ENCODE measurements at places on chromosomes 5 and 9.

GRCh38 chr9:1530696-1531095 lies 480.5 kb downstream of the DMRT2 start:
- no peak for DNase-seq

- DNase-seq: no peak
These were observed 11.8 kb downstream of the FAM163B start for GRCh38 chr9:133597316-133597957.

DNA sequence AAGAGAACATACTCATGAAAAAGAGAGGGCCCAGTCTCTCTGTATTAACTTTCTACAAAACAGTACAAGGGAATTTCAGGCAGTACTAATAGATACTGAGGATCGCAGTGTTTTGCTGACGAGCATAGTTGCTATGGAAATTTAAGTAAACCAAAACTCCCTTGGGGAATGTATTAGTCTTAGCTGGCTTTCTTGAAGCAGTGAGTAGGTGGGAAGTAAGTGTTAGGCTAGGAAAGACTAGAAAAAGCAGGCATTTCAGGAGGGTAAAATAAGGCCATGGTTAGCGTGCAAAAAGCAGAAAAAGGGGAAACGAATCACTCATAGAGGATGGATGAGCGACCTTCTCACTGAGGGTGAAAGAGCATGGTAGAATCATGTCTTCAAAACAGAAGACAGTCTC lies 84.3 kb upstream of the ACTBL2 start:
- no peak for DNase-seq

DNA sequence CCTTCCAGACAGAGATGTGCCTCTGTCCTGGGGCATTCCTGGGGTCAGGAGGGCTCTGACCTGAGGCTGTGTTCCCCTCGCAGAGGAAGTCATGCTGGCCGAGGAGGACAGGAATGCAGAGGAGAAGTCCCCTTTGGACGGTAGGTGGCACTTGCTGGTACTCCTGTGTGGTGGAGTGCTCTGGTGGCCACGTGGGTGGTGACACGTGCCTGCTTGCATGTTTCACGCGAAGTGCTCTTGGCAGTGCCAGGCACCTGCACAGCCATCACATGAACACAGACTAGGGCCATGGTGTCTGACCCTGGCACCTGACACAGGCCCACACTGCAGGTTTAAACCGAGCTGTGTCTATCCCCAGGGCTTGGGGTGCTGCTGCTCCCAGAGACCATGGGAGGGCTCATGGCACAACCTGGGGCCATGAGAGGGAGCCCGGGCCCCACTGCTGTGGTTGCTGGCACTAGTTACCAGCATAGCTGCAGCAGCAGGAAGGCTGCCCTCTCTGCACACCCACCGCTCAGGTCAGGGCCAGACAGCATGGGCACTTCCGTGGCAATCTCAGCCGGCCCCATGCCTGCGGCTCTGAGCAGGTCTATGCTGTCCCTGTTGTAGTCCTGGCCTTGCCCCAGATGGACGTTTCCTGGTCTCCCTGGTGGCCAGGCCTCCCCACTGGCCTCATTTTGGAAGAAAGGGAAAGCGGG lies 79.3 kb downstream of the CACNA1B start:
- no peak for DNase-seq

DNA sequence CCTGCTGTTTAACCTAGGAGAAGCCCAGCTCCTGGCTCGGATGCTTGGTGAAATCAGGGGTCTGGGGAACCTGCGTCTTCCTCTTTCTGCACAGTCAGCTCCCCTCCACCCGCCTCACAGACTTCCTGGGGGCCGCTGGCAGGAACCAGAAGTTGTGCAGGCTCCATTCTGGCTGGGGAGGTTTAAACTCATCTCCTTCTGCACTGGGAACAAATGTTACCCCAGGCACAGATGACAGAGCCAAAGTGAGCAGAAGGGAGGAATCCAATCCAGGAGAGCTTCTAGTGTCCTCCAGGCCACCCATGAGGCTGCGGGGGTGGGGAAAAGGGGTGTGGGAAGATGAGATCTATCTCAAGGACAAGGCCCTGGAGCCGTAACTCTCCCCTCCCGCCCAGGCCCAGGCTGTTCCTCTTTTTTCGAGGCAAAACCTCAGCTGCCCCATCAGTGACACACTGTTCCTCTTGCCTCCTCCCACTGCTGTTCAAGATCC lies 31.2 kb downstream of the KCNMB1 start:
- DNase-seq: no peak

DNA sequence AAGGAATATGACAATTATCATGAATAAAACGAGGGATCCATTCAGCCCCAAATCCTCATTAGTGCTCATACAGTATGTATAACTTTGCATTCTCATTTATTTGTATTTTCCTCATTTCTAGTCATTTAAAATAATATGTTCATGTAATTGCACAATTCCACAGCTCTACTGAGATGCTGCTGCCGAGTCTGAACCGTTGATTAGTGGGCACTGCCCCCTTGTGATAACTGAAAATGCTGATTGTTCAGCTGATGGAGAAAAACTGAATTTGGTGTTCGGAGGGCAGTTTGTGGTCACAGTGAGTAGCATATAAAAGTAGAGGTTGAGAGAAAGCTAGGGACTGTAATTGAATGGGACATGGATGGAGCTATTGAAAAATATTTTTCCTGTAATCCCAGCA lies 12.2 kb upstream of the GPR151 start:
- DNase-seq: no peak

- no peak for DNase-seq
These were observed 159.1 kb downstream of the LURAP1L start for GRCh38 chr9:12933957-12934356.

- no peak for DNase-seq
These were observed 147.9 kb downstream of the DMRT2 start for GRCh38 chr9:1198085-1198484.

DNA sequence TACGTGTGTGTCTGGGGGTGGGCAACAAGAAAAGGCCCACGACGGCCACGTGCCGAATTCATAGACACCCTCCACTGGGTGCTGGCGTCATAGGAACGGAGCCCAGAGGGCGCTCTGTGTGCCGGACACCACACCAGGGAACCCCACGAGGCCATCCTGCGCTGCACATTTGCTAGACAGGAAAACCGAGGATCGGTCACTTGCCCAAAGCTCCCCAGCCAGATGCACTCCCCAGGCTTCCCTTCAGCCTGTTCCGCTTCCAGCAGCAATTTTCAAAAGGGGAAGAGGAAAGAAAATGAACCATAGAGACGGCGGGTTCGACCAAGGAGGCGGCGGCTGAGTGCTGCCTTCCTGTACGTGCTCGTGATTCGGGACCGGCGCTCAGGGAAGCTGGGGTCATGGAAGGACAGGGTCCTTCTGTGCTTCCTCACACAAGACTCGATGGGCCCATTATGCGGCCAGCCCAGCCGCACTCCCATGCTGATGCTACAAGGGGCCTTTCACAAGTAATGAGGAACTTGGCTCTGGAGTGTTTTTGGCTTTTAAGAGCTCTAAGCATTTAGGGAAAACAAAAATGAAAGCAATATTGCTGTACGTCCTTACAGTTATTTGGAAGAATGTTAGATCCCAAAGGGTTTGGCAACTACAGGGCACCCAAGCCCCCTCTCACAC lies 124.6 kb upstream of the SARDH start:
- no peak for DNase-seq

GRCh38 chr5:20033881-20034280 lies 45.9 kb upstream of the CDH18 start:
- no peak for DNase-seq

DNA sequence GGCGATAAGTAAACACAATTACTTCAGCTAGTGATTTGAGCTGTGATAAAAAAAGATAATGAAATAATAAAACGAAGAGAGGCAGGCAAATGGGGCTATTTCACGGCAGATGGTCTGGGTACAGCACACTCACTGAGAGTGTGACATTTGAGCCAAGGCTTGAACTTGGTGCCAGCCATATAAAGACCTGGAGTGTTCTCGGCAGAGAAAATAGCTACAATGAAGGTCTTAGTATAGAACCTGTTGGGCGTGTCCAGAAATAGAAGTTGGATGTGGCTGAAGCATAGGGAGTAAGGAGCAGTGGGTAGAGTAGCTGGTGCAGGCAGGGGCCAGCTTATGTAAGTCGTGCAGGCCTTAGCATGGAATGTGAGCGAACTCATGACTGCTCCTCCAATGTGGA lies 660.3 kb upstream of the WWC1 start:
- no peak for DNase-seq

- no peak for DNase-seq
These were observed 150.1 kb downstream of the DAB2IP start for GRCh38 chr9:121801579-121801978.

DNA sequence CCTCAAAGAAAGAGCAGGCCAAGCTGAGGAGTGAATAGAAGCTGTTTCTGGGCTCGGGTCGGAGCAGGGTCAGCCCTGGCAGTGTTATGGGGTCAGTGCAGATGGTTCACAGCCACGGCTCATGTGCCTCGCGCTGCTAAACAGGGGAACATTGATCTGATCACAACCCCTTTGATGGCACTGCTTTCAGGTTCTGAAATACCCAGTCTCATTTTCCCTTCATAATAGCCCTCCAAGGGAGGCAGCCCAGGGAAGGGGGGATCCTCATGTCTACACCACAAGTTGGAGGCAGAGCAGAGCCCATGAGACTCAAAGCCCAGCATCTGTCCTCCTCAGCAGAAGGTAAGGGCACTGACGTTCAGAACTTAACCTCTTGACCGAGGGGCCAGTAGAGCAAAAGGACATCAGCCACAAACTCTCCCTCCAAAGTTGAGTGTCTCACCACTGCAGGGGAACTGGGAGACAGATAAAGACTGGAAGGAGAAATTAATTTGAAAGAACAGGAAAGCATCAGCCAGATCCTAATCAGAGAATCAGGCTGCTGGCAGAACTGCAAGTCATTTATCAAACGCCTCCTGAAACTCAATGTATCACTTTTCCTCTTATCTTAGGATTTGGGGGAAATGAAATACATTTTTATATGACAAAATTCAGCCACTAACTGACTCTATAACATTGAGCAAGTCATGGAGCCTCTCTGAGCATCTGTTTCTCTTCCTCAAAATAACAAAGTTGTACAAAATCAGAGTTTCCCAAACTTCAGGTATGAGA lies 110.6 kb downstream of the SH3TC2 start:
- DNase-seq: no peak

DNA sequence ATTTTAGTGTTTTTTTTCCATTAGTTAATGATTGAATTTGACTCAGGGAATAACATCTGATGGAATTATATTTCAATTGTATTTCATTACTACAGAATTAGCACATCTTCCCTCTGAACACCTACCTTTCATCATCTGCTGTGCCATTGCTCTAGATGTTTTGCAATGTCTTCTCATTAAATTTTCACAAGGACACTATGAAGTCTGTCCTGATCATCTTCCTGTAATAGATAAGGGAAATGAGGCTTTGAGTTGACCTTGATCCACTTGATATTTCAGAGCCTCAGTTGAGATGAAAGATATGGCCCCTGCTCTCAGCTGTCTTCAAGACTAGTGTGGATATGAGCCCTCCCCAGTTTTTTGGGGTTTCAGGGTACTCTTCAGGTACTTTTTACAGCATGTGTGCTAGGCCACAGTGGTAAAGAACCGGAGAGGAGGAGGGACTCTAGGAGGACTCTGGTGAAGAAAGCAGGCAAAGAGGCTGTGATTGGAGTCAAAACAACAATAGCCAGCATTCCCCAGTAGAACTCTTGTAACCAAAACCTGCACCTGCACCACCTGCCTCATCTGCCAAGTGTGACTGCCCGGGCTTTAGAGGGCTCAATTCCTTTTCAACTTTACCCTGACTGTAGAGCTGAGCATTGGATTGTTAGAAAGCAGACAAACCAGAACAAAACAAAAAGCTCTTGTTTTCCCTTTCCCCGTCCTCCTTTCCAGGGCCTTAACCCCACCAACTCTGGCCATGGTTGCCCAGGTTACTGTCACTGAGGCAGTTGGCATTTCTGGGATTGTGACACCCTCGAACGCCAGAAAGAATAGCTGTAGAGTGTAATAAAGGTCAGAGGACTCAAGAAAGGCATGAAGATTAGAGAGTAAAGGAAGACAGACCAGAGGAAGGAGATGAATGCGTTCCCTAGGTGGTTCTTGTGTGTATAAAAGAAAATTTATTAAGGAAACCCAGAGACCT lies 56.3 kb downstream of the ERAP1 start:
- DNase-seq: no peak

DNA sequence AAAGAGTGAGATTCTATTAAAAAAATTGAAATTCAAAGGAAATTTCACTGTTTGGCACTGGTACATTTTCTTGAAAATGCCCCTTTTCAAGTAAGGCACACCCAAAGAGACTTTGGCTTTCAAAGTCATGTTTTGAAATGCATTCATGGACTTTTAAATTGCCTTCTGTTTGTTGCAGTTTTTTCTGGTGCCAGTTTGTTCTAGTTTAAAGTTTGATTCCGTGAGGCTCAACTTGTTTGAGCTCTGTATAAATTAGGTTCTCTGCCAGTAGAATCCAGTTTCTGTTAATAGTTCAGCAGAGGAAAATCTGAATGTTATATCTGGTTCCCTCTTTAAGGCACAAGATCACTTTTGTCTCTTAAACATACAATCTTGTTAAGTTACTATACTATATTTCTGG lies 16.4 kb downstream of the ATP6V0E1 start:
- DNase-seq: no peak

DNA sequence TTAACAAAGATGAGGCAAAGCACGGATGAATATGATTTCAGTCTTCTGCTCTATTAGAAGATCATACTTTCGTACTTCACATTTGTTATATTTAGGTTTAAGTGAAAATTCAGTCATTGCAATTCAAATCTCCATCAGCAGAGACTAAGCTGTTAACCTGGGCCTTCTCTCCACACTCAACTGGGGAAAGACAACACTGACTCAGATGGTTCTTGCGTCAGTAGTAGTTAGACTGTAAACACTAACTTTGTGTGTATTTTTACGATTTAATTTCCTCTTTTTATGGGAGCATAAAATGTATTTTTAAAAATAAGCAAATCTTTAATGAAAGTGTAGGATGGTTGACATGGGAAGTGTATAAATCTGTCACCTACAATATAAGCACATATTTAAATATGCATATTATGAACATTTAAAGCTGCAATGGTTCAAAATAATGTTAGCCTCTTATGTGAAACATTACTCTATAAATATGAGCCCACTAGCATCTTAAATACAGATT lies 42.7 kb upstream of the ZNF608 start:
- no peak for DNase-seq

DNA sequence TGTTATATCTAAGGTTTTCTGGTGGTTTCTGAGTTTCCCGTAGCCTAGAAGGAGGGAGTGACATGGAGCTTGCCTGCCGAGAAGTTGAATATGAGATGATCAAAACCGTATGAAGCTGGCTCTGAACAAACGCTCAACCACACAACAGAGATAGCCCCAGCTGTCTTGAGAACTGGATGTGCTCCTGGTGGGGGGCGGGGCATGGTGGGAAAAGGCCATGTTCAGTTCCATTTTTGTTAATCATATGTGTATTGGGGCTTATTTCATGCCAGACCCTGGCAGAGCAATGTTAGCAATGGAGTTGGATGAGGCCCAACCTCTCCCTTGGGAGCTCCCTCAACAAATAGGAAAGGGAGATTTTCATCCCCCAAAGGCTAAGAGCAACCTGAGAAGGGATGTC lies 4.8 kb downstream of the CCL19 start:
- no peak for DNase-seq

DNA sequence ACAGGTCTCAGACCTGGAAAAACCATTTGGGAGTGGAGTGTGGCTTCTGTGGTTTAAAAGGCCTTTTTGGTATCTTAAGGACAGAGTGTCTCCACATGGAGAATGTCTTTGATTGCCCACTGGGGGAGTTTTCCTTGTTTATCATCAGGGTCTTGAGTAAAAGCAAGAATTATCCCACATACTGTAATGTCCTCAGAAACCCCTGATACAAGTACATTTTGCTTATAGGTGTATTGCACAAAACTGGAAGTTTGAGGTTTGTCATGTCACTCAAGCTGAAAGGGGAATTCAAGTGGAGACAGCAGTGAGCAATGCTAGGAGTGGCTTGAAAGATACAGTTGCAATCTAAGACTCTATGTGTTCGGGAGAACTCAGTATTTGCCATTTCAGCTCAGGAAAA lies 62.7 kb upstream of the GRAMD2B start:
- no peak for DNase-seq
